IPS DF 19.7 (cell line): ENCODE measurements at places on chromosomes 2 and 18.

- DNase-seq: no peak
These were observed 3.0 kb downstream of the HOXD8 start for GRCh38 chr2:176132205-176133171.

DNA sequence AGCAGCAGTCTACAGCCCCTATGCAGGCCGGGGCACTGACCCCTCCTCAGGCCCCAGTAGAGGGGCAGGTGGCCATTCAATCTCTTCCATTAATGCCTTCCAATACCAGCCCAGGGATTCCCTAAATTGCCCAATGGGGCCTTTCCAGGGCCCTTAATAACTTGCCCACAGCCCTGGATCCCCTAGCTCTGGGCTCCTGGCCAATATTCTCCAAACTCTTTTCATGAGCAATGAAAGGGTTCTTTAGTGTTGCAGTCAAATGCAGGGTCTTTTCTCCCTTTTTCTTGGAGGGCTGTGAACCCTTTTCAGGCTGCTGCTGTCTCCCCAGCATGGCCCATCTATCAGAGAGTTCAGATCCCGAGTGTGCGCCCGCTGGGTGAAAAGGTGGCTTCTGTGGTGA, 41.3 kb upstream of the SLC1A4 start:
- no peak for DNase-seq

- DNase-seq: no peak
These were observed 24.4 kb upstream of the CYP1B1 start for GRCh38 chr2:38100328-38100727.

DNA sequence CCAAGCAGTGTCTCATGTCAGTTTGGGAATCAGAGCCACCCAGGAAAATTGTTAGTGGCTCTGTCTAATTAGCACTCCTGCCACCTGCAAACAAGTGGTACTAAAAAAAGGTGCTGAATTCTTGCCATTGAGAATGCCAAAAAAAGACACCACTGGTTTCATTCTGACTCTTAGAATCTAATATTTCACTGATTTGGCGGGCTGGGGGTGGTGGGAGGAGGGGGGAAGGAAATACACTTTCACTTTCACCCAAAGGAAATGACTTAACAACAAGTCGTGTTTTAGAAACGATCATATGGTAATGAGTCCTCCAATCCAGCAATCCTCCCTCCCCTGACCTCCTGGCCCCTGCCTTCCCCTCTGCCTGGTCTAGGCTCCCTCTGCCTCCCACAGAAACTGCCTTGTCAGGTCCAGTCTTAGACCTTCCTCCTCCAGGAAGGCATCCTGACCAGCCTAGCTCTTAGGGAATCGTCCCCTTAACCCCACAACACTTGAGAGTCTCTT, 4.4 kb upstream of the KLHL29 start:
- no peak for DNase-seq

DNA sequence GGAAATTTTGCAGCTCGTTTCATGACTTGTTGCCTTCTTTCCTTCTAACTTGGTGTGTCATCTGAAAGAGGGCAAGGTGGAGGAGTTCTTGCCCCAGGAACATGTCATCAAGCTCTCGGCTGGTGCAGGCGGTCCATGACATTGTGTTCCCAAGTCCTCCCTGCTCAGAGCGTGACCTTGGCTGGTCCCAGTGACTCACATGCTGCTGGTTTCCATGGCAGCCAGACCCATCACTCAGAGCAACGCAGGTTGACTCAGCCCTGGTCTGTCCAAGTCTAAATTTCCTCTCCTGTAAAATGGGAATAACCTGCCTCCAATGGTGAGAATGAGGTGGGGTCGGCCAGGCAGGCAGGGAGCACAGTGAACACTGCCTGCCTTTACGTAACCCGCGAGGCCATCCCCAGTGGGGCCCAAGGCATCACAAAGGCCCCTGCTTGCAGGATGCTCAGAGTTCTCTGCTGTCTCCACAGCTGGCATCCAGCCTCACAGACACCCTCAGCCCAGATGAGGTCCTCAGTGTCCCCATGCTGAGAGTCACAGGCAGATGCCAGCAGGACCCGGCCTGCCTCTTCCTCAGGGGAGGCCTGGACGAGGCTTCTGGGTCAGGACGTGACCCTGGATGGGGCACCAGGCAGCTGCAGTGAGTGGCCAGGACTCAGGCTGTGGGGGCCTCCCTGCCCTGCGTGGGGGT, 143.7 kb downstream of the TPO start:
- DNase-seq: no peak

DNA sequence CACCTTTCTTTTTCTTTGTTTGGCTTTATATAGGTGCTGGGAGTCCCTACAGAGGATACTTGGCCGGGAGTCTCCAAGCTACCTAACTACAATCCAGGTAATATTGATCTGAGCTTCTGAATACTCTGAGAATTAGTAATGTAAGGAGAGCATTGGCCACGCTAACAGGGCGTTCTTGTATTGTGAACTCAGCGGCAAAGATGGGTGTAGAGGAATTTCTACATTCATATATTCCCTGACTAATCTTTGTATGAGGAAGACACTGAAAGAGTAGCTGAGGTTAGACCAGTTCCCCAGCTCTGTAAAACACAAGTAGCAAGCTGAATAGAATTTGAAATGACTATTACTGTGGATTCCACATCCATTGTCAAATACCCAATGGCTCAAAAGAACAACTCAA, 48.5 kb downstream of the CDK15 start:
- DNase-seq: no peak

DNA sequence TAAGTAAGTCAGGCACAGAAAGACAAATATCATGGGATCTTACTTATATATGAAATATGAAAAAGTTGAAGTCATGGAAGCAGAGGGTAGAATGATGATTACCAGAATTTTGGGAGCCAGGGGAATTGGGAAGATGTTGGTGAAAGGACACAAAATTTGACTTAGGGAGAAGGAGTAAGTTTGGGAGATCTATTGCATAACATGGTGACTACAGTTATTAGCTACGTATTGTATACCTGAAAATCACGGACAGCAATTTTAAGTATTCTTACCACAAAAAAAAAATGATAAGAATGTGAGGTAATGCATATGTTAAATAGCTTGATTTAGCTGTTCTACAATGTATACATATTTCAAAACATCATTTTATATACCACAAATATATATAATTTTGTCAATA, 94.2 kb upstream of the COL5A2 start:
- DNase-seq: no peak

GRCh38 chr2:224938651-224939182, 103.6 kb downstream of the DOCK10 start:
- DNase-seq: no peak

GRCh38 chr2:219125886-219126270, 34.7 kb downstream of the NHEJ1 start:
- no peak for DNase-seq

- DNase-seq: no peak
These were observed 1.6 kb downstream of the ELAC1 start for GRCh38 chr18:50969448-50969847.

- DNase-seq: no peak
These were observed 89.7 kb downstream of the NPAS2 start for GRCh38 chr2:100909534-100910081.

GRCh38 chr18:54183390-54183789, 41.1 kb downstream of the MBD2 start:
- DNase-seq: no peak

- DNase-seq: no peak
These were observed 17.6 kb upstream of the PPP4R1 start for GRCh38 chr18:9631814-9632496.

DNA sequence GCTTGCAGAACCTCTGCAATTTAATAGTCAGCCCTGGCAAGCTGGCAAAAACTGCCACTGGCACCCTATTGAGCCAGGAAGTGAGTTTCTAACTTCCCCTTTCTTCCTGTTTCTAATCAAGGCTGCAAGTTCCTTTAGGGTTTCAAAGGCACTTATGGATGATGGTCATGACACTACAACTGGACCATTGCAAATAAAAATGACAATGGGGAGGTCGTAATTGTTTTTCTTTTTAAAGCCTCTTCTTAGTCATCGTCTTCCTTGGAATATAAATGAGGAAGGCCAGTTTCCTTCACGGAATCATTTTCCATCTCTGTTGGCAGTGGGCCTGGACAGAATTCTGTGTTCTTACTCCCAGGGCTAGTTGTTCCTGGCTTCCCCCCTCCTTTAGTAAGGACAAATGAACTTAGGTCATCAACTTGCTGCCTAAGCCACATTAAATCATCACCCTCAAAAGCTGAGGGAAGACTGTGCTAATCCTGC, 35.8 kb downstream of the SH3RF3 start:
- DNase-seq: no peak

DNA sequence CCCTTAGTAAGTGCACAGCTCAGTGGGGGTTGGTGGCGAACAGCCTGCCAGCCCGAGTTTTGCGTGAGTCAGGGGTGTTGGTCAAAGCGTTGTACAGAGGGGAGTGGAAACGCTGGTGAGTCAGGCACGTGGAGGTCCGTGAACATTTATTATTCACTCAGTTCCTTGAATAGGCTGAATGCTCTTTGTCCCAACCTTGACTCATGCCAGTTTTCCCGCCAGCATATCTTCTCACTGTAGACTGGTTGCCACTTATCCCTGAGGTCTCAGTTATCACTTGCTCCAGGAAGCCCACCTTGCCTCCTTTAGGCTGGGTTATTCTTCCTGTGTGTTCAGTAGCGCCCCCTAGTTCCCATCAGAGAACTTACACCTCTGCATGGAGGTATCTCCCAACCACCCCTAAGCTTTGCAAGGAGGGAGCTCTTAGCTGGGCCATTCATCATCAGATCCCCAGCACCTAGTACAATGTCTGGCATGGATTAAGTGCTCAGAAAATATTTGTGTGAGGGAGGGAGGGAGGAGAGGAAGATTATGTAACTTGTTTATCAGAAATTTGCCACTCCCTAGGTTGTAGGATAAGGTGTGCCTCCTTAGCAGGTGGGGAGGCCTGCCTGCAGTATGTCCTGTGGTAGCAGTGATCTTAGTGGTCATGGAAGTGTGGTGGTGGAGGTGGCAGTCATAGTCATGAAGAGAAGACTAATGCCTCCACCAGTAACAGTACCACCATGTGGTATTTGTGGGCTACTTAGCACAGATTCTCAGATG, 72.1 kb downstream of the CABLES1 start:
- peak; percentile 25 for DNase-seq

DNA sequence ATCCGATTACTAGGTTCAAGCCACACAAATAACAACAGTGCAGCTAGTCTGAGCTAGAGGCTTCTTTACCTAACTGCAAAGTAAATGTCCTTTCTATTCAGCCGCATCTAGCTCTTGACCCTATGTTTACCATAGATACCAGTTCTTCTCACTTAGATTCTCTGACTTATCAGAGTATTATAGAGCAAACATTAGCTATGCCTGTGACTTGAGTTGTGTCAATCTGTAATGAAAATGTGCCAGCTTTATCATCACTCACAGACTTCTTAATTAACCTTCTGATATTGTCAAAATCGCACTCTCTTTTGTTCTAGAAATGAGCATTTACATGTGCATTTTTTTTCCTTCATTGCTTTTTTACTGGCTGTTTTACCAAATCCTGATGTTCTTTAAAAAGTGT, 79.9 kb downstream of the BCL11A start:
- no peak for DNase-seq

- no peak for DNase-seq
These were observed 133.2 kb upstream of the GULP1 start for GRCh38 chr2:188158337-188159100.

DNA sequence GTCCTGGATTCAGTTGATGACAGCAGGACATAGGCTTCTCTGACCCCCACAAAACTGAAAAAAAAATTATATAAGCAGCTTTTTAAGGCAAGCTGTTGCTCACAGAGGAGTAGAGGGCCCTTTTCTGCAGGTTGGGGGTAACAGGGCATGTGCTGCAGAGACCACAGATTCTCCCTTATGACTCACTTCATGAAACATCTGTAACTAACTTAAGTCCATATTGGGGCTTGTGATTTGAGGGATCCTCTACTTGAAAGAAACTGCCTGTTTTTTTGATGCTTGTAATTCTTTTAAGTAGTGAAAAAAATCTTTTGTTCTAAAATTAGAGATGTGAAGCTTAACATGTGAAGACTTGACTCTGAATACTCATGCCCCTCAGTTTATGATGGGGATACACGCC, 33.4 kb downstream of the XRCC5 start:
- no peak for DNase-seq

- DNase-seq: no peak
These were observed 209.2 kb upstream of the DCC start for GRCh38 chr18:52130624-52131301.

DNA sequence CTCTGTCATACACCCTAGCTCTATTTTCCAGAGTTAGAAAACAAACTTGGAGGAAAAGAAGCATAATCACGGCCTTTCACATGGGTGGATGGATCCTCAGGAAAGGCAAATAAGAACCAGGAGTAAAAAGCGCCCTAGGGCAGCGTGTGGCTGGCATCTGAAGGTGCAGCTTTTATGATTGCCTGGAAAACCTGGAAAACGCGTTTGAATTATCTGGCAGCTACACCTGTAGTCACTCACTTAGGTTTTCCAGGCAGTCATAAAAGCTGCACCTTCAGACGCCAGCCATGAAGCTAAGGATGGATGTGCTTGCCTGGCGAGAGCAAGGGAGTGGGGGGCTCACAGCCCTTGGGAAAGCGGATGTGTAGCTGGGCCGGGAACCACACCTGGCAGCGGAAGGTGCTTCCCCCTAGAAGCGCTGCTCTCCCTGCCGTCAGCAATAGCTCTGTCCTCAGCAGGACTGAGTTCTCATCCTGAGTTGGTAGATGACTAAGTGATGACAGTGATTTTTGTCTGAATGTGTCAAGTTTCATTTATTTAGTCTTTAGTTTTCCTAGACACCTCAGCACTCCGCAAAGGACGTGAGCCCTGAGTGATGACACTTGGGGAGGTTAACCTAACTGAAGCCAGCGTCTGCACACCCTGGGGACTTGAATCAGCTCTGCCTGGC, 82.0 kb downstream of the DCDC2C start:
- no peak for DNase-seq

DNA sequence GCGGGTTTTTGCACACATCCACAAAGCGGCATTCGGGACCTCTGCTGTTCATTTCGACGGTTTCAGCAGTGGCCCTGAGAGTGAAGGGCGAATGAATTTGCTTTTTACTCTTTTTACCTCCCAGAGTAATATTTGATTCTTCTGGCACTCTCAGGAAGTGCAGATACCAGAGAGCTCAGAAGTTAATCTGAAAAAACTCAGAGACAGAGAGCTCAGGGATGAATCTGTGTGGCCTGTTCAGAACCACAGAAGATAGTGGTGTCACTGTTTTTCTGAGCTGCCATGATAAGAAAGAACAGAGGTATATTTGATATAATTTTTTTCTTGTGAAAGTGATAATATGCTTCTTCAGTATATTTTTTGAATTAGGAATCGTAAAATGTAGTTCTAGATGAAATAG, 129.3 kb downstream of the MBP start:
- DNase-seq: no peak

DNA sequence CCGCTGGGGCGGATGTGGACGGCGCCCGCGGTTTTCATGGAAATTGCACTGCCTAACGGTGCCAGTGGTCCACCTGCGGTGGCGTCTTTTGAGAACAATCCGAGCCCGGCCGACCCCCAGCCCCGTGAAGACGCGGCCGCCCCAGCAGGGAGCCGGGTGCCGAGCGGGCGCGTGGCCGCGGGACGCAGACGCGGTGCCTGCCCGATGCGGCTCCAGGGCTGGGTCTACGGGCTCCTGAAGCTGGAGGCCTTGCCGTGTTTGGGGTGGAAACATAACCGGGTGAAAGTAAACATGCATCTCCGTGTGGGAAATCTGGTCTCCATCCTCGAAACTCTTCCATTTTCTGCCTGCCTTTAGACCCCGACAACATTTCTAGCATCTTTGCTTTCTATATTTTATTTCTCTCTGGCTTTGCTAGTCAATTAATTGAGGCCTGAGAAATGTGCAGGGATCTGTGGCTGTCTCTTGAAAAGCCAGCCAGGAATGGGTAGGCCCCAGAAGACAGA, 572 bp downstream of the INPP4A start:
- DNase-seq: no peak
